ENCODE measurements at places on chromosomes 6 and 20. TPM values are rescaled to one million over a fixed set of nuclear protein-coding genes. Genes with fewer than 3 reads are reported as not detected.

Gene TPBG
- total RNA-seq, result not detected

GRCh38 chr6:100671740-100672139, 207.0 kb upstream of the SIM1 start:
- DNase-seq, result no peak

DNA sequence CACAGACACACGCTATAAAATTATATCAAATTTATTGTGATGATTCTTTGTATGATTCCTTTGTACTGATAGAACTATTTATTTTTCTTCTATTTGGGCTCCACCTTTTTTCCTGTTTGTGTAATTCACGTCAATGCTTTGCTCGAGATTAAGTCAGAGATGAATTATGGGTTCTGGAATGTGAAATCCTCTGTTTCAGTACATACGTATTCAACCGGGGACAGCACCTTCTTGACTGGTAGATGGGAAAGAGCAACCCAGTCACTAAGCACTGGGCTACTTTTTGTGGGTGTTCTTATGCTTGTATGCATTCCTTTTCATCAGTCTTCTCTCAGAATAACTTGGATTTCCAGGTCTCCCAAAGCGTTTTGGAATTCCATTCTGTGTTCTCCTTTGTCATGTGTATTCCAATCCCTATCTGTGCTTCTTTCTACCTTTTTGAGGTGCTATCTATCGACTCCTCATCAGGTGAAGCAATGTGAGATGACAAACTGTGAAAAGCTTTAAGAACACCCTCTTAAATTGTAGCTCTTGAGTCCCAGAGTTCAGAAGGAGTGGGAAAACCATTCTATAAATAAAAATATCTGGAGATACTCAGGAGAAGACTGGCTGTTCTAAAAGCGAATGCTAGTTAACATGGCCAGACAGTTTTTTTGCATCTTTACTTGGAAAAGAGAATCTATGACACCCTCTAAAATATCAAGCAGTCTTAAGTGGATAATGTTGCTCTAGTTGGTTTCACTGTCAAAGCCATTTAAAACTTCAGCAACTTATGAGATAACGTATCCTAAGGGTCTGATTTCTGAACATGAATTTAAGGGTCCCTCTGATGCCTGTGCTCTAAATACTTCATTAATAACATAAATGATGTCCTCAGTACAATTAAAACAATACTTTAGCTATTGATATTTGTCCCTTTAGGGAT, 197.7 kb upstream of the PREP start:
- DNase-seq, result no peak

DNA sequence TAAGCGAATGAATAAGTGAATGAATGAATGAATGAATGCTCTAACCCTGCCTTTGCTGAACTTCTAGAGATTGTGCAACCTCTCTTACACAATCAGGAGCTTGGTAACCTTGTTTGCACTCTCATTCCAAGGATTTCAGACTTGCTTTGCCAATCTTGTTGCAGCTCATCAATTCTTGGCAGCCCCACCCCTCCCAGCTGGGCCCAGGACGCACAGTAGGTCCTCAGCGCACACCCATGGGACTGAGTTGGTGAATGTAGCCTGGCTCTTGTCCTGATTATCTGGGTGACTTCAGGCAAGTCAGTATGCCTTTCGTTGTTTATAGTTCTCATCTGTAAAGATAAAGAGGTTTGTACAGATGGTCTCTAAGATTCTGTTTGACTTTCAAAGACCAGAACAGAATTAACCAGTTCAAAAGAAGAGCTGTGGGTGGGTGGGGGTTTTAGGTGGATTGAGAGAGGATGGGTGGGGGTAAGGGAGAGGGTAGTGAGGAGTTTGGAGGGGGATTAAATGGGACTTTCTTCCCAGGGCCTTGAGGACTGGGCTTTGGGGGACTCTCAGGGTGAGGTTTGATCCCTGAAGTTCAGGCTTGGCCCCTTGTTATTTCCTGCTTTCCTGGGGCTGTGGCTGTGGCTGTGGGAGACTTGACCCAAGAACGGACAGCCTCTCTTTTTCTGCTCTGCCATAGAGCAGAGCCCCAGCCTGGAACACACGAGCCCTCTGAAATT, 33.2 kb downstream of the VEGFA start:
- no peak for DNase-seq

DNA sequence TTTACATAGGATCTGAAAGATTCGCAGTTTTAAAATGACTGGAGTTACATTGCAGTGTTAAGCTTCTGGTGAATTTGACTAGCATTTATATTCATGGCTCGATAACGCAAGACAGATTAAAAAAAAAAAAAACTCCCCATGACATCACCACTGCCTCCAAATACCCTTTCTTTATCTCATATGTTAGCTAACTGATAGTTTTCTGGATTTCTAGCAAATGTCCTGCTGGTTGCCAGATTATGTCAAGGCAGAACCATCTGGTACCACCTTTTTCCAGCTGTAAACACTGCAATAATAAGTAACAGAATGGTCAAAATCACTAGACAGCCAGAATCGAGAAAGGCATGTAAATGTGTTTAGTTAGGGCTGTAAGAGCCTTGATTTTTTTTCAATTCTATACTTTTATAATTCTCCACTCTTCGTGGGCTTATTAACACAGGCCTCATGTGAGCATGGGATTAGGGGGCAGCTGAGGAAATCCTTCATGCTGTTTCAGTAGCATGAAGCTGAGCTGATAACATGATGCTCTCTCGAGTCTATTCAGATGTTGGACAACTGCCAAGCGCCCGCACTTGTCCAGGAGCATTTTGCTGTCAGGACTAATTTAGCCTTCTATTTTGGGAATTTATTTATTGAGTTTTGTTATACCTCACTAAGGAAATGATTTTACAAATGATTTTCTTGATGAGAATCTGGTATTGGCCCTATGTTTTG, 166.0 kb upstream of the SCGN start:
- no peak for DNase-seq

GRCh38 chr20:46605181-46605580, 46.1 kb downstream of the SLC13A3 start:
- DNase-seq, result no peak

Gene SIRPB2
- total RNA-seq, result not detected

- DNase-seq, result no peak
Observed at GRCh38 chr6:84156306-84156705, 71.1 kb downstream of the CEP162 start.

DNA sequence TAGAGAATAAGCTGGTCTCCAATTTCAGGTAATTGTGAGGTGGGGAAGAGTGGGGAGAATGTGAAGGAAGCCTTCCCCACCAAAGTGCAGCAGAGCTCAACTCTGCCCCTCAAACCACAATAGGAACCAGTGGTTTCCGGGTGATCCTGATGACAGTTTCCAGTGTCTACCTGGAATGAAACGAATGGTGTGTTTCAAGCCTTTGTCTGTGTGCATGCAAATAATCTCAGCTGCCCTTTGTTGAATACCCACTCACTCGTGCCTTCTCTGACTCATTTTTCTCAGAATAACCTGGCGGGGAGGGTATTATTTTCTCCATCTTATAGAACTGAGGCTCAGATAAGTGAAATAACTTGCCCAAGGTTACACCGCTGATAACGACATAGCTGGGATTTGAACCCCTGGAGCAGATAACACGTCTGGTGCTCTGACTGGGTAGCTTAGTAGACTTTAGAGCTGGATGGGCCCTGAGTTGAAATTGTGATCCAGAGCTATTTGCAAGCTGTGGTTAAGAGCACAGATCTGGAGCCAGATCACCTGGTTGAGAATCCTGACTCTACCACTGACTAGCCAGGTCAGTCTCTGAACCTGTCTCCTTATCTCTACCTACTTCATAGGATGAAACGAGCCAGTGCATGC, 85.1 kb downstream of the EYA2 start:
- peak; percentile 64 for DNase-seq

Gene KHDC1
- 5.2 TPM for total RNA-seq

- peak; percentile 74 for DNase-seq
Observed at GRCh38 chr20:29878777-29879442, 1378.6 kb upstream of the DEFB115 start.

Gene GATA5
- total RNA-seq, result not detected

Gene BCAS1
- not detected for total RNA-seq

- DNase-seq, result no peak
Observed at GRCh38 chr6:92289831-92290230, 1129.5 kb downstream of the EPHA7 start.

Gene GNRH2
- total RNA-seq, result 1.7 TPM

GRCh38 chr6:4805553-4806336, 29.5 kb downstream of the CDYL start:
- peak; percentile 62 for DNase-seq

Gene XKR7
- total RNA-seq, result not detected

GRCh38 chr6:128202169-128202765, 301.4 kb upstream of the THEMIS start:
- DNase-seq, result no peak

GRCh38 chr6:30136570-30137286, 788 bp downstream of the TRIM40 start:
- no peak for DNase-seq

DNA sequence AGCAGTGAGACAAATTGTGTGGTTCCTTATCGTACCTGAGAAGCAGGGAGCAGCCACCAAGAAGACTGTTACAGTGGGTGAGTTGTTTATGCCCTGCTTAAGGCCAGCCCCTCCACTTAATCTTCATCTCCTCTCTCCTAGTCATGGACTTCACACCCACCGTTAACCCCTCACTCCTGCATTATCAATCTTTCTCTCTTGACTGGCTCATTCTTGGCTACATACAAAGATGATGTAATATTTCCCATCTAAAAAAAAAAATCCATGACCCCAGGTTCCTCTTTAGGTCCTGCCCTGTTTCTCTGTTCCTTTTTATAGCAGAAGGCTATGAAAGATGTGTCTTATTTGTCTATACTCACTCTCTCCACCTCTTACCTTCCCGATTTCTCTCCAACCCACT, 72.4 kb downstream of the SHLD1 start:
- no peak for DNase-seq

Gene BPIFB2
- not detected for total RNA-seq

Gene TMEM244
- total RNA-seq, result not detected

Measured in activated CD4-positive, alpha-beta T cell treated with anti-CD3 and anti-CD28 coated beads, Interleukin-2, amount 10 ng/mL, durations not matched to agents 24 days and 14 days (primary cell).